ENCODE measurements at places on chromosomes 5 and 9.

DNA sequence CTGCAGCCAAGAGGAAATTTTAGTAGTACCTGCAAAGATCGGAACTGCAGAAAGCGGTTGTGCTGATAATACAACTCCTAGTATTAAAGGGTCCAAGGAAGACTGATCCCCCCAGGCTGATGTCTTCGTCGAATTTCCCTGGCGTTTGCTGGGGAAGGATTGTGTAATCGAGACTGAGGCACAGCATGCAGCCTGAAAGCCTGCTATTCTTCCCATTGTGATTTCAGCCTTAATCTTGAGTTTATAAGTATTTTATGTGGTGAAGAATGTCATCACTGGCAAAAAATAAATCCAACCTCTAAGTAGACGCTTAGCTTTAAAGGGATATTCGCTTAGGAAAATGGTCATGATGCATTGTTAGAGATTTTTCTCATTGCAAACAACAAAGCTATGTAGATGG lies 21.3 kb upstream of the LMX1B start:
- DNase-seq, result no peak

- no peak for DNase-seq
Observed at GRCh38 chr5:139178935-139179334, 19.2 kb downstream of the SIL1 start.

GRCh38 chr5:98248949-98249348 lies 524.5 kb upstream of the RGMB start:
- DNase-seq, result no peak

DNA sequence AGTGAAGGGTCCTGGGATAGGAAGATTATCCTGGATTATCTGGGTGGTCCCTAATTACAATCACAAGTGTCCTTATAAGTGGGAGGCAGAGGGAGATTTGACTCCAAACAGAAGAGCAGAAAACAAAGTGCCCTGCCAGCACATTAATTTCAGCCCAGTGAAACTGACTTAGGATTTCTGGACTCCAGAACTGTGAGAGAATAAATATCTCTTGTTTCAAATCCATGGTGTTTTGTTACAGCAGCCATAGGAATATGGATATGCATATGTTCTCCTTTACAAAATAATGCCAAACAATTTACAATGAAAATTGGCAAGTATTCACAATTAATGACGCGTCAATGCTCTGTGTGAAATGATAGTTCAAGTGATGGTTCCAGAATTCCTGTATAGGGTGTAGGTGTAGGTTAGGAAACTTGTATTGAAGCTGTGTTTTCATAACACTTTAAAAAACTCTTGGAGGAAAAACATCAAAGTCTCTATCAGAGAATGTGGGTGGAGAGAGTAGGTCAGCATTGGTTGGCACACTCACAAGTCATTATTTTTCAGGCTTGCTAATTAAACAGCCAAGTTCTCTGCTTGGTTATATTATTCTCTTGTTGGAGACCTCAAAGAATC lies 19.9 kb upstream of the PLPP1 start:
- DNase-seq, result no peak

DNA sequence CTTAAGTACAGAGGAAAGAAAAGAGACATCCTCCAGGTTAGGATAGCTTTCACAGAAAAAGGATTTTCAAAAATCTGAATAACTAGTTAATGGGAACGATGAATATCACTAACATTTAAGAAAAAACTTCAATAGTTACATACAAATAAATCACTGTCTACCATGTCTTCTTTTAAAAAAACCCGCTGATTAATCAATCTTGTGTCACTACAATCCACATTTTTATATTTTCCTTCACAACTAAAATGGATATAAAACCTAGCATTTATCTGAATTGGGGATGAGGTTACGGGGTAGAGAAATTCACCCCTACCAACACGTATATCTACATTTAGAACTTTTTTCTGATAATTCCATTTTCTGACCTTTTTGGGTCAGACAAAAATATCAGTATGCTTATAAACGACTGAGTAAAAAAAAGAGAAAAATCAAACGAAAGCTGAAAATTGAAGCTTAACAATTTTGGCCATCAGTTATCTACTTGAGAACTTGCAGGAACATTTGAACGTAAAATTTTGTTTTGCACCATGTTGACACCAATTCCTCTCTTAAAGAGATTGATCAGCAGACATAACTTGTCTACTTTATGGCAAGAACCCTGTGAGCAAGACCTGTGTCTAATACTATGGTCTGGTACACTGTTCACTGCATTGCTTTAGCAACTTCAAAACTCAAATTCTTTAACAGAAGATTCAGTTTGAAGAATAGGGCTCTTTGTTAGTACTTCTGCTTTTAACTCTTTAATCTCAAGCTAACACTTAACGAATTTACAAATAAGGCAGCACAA lies 4.8 kb downstream of the NR3C1 start:
- DNase-seq, result no peak

DNA sequence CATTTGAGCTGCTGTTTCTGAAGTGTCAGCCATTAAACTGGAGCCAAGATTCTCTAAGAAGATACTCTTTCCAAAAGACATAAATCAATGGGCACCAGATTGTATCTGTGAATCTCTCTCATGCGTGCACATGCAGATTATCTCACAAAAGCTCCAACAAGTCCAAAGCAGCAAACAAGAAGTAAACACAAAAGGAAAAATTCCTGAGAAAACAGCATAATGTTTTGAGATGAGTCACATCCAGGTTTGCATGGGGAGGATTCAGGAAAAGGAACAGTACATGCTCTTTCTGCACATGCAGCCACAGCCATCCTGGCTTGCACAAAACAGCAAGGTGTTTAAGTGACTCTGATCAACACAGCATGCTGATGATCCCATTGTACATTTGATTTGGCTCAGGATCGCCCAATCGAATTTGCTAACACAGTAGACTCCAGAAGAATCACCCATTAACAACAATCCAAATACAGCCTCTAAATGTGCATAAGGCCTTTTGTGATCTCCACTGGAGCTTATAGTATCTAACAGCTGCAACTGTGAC lies 143.1 kb downstream of the ELAVL2 start:
- DNase-seq, result no peak

DNA sequence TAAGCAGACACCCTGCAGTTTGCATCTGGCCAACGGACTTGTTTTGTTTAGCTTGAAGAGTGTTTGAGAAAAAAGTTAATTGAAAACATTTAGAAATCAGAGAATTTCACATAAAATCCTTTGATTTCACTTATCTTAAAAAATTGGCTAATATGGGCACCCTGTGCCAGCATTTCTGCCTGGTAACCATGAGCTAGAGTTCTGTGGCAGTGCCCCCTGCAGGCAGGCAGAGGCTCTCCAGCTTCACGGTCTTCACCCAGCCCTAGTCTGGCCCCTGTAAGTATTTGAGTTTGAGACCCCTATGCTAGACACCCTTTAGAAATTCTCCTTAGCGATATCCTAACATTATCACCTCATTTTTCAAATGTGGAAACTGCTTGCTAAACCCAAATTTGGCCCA lies 18.8 kb upstream of the FANCC start:
- DNase-seq, result no peak

GRCh38 chr9:69393425-69393824 lies 68.4 kb downstream of the ENTREP1 start:
- no peak for DNase-seq

DNA sequence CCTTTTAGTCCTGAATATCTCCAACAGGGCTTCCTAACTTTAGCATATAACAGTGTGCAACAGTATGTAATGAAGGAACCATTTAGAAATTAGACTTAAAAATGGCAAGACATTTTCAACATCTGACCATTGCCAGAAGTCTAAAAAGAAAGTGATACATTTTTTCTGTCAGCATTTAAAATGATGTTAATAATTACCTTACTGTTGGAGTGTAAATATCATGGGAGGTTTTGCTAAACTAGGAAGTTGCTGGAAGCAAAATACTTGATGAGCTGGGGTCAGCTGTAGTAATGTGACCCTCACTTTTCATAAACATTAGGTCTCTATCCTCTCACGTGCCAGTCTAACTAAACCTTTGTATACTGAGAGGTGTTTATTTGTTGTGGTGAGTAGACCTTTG lies 68.8 kb downstream of the NTRK2 start:
- DNase-seq, result no peak

DNA sequence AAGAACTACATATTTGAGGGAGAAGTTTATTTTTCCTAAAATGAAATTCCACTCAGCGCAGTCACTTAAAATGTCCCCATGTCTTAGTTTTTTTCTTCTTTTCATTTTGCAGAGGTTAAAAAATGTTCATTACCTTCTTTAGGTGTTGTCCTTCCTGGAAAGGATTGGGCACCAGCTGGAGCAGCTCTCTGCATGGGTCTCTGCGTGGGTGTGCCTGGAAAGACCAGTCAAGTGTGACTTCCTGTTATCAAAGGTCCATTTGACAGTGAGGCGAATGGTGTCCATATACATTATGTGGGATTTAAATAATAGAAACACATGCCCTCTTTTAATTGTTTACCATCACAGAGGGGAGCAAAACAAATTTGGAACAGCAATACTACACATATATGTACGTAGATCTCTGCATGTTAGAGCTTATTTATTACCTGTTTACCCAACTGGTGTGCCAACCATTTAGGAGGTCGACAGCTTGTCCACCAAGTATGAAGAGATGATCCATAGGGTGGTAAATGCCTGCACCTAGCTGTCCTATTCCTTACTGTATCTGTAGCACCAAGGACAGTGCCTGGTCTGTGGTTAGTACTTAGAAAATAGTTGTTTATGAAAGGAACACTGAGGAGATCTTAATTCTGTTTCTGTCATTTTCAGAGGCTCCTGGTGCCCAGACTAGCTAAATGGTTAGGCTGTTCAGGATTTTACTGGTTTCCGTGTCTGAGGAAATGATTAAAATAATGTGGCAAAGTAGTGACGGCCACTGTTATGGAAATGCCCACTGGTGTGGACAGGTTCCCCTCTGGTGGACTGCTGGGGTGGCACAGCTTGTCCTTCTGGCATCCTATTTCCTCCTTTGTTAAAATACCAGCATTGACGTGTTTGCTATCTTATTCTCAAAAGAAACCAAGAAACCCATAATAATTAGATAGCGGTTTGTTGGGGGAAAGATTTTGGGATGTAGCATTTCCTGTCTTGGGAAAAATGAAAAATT lies 200.4 kb downstream of the MAST4 start:
- DNase-seq, result no peak

DNA sequence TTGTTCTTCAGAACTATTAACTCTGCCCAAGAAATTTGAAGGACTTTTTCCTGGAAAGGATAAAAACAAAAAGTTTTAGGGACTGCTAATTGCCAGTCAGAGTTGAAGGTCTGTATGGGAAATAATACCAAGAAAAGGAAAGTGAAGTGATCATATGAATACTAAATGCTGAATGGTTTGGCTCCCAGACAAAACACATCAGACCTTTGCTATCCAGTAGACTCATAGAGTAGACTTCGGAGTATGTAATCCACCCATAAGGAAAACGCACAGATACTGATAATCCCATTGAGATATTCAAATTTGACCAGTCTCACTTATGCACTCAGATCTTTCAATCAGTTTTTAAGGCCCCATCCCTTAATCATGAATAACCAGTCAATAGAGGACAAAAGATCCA lies 319.0 kb upstream of the PTGER4 start:
- DNase-seq, result no peak

DNA sequence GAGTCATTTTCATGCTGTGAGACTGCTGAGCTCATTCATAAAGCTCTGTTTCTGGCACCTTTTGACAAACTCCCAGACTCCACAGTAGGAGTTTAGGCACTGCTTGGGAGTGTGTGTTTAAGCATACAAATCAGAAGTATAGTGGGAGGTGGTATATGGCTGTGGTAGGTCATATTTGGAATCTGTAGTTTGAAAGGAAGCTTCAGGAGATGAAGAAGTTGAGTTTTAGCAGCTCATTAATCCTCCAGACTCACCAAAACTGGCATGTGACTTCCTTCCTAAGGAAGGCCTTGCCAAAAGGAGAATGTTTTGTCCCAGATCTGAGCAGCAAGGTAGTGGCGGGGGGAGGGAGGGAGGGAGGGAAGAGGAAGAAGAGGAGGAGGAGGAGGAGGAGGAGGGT lies 52.8 kb downstream of the SAXO1 start:
- DNase-seq, result no peak

DNA sequence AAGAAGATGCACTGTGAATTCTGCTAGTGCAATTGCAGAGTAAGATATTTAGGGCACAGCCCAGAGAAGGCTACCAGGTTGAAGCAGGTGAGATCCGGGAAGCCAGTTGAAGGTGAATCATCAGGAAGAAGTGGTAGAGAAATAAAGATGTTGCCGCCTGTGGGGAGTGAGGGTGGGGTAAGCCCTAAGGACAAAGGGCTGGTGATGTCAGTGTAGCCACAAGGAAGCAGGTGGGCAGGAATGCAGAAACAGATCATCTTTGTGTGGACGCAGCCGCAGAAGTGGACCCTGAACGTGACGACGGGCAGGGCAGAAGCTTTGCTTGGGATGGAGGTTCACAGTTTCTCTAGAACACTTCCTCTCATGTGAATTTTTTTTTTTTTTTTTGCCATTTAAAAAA lies 164.2 kb downstream of the ACTL7B start:
- no peak for DNase-seq

DNA sequence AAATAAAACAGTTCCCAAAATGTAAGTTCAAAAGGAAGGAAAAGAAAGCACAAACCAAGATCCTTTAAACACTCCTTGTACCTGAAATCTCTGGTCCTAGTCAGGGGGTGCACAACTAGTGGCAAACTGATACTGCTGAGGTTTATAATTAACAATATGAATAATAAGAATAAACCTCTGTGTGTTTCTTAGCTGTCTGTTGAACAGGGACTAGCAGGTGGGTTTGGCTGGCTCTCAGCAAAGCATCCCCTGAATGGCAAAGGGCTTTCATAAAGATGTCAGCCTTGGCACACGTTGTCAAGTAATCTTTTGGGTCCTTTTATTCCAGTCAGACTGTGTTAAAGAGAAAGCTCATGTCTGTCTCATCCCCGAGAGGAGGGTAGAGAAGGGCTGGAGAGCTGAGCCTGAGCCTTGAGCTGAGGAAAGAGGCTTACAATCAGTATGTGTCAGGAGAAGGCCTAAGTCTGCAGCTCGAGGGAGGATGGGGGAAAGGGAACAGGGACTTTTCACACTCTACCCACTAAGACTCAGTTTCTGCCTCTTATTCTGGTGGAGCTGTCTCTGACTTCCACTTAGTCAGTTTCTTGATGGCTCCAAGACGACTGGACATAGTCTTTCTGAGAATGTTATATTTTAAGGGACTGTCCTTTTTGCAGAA lies 123.0 kb downstream of the GALNT10 start:
- no peak for DNase-seq

DNA sequence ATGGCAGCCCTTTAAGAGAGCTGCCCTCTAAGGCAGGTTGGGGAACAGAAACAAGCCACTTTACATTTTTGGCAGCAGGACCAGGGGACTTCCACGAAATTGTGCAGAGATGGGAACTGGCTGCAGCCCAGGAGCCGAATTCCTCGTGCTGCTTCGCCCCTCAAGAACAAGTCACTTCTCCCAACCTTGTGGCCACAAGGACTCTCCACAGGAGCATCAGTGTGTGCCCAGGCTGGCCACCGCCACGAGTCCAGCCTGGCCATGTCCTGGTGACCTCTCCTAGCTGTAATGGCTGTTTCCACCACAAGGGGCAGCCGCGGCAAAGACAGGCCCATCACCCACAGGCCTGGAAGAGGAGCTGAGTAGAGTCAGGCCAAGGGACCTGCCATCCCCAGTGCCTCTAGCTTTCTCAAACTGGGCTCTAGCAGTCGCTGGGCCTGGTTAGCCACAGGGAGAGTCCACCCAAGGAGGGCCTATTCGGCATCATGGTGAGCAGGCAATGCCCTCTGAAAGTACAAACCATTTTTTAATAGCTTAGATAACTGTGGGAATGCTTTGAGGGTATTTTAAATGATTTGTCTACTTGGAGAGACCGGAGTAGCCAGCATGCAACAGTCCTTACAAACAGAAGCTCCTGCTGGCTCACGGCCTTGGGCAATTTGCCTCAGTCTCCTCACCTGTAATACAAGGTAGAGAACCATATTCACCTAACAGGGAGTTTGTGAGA lies 129.0 kb downstream of the COL23A1 start:
- DNase-seq, result peak; percentile 47

Data from GM12892 (cell line).